ENCODE measurements at places on chromosomes 5 and 9.

DNA sequence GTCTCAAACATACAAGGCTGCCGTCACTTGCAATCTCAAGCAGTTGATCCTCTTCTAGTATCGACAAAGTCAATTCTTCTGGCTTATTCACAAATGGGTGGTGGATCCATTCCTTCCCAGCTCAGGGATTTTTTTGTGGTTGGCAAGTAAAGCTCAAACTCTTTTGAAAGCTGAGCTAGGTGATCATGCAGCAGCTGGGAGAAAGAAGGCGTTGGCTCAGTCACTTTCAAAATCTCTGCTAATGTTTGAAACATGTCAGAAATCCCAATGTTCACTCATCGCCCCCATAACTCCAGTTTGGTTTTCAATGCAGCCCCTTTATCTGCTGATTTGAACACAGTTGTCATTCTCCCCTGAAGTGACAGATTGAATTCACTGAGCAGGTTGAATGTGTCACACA lies 4.0 kb upstream of the HNRNPA0 start:
- DNase-seq: no peak

DNA sequence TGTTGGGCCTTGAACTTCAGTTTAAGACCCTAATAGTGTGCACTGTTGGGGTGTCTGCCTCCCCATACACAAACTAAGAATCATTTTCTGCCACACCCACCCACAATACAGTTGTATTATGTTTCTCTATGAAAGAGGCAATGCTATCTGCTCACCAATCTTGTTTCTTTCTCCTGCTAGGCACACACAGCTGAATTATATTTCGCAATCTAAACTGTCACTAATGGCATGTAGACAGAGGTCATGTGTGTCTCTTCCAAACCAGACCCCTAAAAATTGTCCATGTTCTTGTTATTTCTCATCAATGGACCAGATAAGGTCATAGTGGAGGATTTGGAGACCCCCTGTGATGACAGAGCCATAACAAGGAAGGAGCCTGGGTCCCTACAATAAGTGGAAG lies 57.3 kb downstream of the RIGI start:
- no peak for DNase-seq

GRCh38 chr5:99586878-99587277 lies 658.1 kb upstream of the CHD1 start:
- no peak for DNase-seq

GRCh38 chr9:85114799-85115198 lies 445.3 kb downstream of the NTRK2 start:
- no peak for DNase-seq

- no peak for DNase-seq
Measured at GRCh38 chr9:109889456-109889855, 109.5 kb downstream of the PALM2AKAP2 start.

- DNase-seq: no peak
Measured at GRCh38 chr9:83441390-83441789, 96.8 kb downstream of the FRMD3 start.

DNA sequence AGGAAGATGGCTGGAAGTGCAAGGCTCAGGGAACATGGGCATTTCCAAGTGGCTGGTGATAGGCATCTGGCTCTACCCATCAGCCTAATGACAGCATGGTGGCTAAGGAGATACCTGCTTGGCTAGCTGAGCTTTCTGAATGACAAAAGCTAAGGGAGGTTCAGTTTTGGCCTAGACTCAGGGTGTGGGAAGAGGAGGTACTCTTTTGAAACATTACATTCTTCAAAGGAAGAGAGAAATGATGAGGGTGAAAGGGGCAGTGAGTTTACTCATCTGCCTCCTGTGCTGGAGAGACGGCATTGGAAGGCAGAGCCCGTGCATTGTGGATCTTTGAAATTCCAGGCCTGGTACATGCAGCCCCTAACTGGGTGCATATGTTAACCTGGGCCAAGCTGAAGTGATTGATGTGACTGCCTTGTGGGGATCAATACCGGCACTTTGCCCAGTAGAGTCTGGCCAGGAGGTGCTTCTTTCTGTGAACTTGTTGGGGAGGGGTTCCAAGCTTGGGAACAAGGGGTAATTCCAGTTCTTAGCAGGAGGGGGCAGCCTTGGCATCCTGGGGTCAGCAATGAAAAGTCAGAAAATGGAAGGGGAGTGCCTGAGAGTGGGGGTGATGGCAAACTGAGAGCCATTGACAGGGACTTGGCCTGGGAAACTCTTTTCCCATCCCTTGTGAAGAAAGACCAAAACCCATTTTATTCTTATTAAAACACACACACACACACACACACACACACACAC lies 108.6 kb downstream of the ACER2 start:
- DNase-seq: no peak

DNA sequence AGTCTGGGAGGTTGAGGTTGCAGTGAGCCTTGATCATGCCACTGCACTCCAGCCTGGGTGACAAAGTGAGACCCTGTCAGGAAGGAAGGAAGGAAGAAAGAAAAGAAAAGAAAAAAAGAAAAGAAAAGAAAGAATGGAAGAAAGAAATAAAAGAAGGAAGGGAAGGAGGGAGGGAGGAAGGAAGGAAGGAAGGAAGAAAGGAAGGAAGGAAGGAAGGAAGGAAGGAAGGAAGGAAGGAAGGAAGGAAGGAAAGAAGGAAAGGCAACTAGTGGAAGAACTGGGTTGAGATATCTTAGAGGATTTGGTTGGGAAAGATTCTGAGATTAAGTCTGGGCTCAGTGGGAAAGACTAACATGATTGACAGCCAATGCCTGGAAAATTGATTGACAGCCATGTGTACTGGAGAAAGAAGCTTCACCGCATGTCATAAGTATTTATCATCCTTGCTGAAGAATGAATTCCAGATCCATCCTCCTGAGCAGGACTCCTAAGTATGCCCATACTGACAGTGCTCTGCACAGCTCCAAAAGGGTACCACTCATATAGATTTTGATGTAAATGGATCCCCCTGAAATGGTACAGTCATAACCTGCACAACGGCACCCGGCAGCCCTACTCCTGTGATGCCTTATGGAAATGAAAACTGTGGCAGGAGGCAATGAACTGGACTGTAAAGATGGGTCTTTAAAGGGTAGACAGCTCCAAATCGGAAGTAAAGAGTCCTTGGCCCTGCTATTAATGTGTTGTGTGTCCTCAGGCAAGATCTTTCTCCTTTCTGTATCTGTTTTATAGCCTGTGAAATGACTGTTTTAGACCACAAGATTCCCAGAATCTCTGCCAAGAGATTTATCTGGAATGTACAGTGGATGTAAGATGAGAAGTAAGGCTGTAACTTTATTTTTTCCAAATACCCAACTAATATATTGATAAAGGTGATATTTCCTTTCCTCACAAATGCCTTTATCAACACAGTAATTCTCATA lies 16.9 kb upstream of the ADRA1B start:
- DNase-seq: no peak

DNA sequence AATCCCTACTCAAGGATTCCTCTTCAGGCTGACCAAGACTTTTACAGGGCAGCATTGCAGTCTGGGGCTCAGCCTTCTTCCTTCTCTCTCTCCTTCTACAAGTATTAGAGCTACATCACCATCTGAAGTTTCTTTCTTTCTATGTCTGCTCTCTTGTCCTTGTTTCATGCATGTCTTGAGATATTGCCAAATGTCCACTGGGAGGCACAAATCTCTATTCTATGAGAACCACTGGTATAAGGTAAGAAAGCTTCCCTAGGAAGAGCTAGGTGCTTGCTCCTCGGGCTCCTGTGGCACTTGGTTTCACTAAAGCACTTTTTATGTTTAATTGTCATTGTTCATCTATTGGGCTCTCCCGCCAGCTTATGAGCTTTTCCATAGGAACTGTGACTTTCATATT lies 289.2 kb upstream of the PCSK5 start:
- DNase-seq: no peak

Measured in stimulated activated CD4-positive, alpha-beta T cell treated with anti-CD3 and anti-CD28 coated beads, Interleukin-4, amount 100 ng/mL, for 4 hours (primary cell).